NCI-H69 (cell line): ENCODE measurements at places on chromosomes 4 and X.

DNA sequence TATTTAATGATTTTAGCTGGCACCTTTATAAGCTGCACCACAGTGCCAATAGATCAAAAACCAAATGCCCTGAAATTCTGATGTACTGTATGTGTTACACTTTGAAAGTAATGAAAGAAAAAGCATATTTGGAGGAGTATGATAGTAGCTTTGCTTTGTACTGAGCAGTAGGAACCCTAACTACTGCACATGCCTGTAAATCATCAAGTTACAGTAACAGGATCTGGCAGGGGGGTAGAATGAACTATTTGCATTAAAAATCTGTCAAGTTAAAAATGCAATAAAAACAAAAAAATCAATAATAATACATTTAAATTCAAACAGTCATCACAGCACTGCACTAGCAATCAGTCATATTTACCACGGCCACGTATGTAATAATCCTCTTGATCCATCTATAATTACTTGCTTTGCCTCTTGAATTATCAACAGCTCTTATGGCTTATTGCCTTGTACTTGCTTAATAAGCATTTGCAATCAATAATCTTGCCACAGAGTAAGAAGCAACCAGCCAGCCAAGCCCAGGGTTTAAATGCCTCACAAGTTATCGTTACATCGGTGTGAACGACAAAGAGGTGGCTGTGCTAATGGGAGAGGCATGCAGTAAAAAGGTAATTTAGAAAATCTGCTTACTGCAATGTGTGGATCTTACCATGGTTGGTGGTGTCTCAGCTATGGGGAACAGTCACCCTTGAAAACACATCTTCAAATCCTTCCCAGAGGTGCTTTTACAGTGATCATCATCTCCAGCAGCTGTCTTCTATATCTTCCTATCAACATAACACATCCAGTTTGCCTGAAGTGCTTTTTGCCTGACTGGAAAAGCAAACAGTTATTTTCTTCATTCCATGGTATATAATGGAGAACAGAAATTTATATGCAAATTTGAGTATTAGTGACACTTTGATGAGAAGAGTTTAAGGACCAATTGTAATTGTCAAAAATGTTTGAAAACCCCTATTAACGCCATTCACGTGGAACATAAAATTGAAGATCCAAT is 1812.1 kb upstream of the ADGRL3 start:
- DNase-seq: no peak

GRCh38 chr4:90069151-90069550 is 58.0 kb upstream of the CCSER1 start:
- DNase-seq: no peak

- DNase-seq: no peak
These were observed 139.4 kb upstream of the OTUD4 start for GRCh38 chr4:145319751-145320150.

DNA sequence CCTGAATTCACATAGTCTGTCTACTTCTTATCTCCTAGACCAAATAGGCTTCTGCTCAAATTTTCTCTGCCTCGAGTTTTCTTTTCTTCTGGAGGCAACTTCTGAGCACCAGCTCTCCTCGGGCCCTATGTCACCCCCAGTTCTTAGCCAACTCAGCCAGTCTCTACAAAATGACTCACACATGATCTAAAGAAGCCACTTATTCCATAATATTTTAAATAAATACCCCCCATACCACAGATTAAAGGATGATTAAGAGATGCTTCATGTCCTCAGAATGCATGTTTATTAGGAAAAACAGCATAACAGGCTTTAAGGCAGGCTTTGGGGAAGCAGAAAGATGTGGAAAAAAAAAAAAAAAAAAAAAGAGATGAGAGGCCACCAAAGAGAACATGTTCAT is 36.6 kb upstream of the DDX53 start:
- DNase-seq: no peak
